ENCODE measurements at places on chromosomes 1 and 21.

DNA sequence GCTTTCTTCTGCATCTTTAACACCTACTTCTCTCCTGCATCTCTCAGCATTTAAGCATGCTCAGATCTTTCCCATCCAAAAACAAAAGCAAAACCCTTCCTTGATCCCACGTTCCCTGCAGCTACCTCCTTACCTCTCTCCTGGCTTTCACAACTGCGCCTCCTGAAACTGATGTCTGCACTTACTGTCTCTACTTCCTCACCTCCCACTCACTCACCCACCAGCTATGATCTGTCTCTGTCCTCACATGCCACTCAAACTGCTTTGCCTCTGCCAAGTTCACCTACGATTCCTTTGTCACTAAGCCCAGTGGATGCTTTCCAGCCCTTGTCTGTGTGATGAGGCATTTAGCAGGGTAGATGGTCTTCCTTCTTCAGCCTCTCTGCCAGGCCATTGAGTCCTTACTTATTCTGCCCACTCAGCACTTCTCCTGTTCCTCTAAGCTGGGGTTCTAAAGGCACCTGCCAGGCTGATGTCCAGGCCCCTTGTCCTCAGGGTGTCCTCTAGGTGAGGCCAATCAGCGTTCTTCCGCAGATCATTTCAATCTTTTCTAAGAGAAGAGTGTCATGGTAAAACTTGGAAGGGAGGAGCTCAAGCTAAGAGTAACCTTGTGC, 10.0 kb upstream of the GJB3 start:
- DNase-seq = no peak

DNA sequence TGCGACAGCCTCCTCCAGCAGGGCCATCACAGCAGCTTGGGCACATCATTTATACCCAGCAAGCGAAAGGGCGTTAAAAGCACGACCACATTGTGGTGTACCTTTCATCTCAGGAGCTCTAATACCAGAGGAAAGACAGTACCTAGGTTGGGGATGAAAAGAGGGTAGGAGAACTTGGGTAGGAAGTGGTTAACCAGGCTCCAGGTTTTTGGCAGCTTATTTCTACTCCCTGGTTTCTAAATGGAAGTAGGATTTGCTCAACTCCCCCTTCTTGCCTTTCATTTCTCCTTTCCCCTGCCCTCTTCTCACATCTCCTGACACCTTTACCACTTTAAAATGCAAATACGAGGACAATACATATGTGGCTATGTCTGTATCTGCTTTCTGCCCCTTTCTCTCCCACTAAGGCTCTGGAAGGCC, 30.2 kb downstream of the FAM177B start:
- no peak for DNase-seq

DNA sequence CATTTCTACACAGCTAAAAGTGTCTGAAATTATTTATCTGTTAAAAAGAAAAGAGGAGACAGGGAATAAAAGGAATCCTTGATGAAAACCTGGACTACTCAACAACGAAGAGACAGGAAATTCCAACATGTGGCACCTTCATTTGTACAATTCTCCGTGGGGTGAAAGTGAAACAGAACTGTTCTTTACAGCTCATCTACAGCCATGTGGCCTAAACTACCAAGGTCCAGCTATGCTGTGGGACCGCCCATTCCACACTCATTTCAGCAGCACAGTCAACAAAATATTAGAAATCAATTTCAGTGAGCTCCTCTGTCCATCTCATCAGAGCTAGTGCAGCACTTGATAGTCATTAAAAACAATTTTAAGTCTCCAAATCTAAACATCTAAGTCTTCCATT, 44.0 kb downstream of the UBR4 start:
- DNase-seq = no peak

GRCh38 chr1:7719468-7720094, 51.5 kb upstream of the VAMP3 start:
- DNase-seq = no peak

- no peak for DNase-seq
These were observed 1.4 kb downstream of the ZMYM4 start for GRCh38 chr1:35269989-35270289.

DNA sequence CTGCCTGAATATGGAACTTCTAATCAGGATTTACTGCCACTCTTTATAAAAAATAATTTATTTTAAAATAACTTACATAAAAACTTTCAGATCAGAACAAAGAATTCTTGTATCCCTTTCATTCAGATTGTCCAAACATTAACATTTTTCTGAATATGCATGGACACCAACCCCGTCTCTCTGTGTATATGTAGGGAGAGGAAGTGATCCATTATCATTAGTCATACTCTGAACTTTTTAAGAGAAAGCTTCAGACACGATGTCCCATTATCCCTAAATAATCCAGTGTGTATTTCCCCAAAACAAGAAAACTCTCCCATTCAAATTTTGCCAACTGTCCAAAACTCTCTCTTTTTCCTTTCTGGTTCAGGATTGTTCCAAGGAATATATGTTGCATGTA, 122.3 kb upstream of the CXADR start:
- DNase-seq = no peak

- DNase-seq = no peak
These were observed 27.0 kb upstream of the SLFNL1 start for GRCh38 chr1:41048540-41048939.

DNA sequence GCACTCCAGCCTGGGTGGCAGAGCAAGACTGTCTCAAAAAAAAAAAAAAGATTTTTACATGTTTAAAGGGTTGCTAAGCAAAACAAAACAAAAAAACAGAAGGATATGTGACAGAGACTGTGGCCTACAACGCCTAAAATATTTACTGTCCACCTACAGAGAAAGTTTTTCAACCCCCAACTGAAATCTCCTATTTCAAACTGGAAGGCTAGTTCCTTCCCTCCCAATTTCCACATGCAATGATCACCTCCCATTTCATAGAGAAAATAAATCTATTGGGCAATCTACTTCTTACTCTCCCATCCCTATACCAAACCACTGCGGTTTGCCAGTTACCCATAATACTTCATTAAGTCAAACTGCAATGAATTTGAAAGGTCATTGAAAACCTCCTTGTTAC, 74.2 kb downstream of the ST3GAL3 start:
- no peak for DNase-seq

DNA sequence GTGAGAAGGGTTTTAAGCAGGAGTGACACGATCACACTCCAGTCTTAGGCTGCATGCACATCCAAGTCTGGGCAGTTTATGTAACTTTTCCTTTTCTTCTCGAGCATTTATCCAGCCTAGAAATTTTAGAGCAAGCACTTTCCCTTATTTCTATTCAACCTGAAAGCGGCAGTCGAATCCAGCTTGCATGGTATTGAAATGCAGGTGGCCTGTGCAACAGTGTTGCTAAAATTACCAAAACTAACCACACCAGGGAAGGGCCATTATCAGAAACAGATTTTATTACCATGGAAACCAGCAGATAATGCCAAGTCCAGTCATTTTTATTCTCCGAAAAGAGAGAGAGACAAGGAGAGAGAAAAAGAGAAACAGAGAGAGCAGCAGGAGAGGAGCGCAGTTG, 179.9 kb upstream of the ZC3H12A start:
- no peak for DNase-seq

DNA sequence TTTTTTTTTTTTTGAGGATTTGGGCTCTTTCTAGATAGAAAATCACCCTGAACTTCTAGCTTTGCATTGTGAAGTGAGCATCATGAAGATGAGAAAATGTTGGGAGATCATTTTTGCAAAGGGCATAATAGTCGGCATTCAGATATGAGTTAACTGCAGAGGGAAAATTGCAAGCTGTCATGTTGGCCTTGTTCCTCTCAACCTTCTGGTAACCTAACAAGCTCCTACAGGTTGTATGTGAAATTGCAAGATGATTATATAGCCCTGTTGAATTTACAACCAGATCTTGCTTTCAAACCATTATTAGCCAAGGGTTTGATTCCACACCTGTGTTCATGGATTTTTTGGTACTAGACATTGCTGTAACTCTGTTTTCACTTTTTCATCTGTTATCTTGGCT, 2.2 kb downstream of the ELOA start:
- DNase-seq = no peak

GRCh38 chr1:51697166-51697565, 80.3 kb downstream of the OSBPL9 start:
- no peak for DNase-seq

DNA sequence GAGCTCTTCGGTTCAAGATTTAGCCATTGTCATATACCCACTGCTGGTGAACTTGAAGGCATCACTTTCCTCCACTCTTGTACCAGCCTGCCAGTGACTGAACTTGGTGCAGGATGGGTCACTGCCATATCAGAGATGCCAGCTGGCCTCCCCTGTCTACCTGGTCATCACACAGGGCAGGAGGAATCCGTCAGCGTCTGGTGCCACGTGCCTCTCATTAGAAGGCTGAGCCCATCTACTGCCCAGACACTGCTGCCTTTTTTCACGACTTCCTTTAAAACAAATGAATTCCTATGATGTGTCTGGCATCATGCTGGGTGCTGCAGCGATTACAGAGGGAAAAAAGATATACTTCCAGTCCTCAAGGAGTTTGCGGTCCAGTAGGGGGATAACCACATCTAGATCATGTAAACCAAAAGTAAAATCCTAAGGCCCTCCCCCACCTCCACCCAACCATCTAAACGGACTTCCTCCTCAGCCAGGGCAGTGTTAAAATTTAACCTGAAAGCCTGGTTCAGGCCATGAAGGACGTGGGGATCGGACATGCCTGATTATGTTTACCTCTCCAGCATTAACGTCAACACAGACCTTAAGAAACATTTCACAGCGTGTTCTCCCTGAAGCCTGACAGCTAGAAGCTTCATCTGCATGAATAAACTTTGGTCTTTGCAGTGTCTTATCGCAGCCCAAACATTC, 29.2 kb upstream of the PDE9A start:
- DNase-seq = no peak

DNA sequence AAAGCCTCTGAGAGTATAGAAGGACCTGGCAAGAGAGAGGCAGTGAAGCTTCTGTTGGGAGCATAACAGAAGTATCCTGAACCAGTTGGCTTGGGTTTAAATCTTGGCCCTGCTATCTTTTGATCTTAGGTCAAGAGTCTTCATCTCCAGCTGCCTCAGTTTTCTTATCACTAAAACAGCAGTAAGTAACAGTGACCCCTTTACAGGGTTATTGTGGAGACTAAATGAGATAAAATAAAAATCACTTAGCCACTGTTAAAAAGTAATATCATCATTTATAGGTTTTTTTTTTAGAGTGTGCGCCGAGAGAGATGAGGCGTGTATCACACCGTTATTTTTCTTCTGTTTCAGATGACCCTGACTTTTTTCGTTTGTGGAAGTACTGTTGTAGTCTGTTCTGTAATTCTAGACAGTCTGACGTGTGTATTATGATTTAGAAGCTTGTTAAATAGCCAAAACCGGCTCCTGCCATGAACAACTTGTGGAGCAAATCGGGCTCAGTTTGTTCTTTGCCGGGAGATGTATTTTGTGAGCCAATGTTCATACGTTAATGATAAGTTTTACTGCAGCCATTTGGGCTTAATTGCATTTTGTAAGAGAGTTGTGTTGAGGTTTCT, 1.1 kb downstream of the THRAP3 start:
- DNase-seq = no peak

GRCh38 chr1:7902478-7903085, 38.1 kb downstream of the TNFRSF9 start:
- no peak for DNase-seq

DNA sequence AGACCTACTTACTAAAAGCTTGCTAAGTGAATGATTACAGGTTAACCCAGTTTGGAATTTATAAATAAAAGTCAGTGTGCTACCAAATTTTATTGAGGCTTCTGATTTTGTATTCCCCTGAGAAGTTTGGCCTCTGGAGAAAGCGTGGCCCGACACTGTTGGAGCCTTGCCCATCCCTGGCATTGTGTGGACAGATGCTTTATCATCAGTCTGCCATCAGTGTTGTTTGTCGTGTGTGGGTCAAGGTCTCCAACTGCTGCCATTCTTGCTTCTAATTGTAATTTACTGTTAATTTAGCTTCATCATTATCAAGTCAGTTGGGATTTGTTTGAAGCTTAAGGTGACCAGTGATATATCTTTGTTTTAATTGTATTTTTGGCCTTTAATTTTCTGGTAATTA, 62.0 kb upstream of the LPGAT1 start:
- no peak for DNase-seq

DNA sequence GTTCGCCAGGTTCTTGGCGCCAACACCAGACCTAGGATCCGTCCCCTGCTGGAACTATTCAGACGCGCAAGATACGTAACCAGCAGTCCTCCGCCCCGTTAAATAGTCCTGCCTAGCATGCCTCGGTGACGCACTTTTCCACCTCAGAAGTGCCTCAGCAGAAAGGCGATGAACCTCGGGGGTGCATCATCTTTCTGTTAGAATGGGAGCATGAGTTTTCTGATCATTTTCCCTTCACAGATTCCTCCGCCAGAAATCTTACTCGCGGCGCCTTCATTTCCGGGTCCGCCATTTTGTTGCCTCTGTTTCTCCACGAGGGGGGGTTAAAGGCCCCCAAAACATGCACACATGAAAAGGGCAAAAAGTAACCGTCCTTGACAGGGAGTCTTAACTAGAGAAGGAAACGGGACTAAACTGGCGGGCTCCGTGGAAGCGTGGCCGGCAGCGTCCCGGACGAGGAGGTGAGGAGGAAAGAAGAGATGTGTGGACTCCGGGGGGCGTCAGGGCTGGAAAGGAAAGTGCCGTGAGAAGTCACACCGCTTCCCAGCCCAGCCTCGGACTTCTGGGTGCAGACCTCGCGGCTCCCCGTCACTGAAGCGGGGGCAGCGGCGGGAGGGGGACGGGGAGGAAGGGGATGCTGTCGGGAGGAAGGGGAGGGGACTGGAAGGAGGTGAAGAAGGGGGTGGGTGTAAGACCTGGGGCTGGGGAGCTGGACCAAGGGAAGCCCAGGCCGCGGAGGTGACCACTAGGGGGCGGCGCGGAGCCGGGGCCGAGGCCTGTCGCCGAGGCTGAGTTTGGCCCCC, at the start of gene GABPB2:
Gene GABPB2, plus strand, starts transcription at position 288 of the 803 bp plus-strand sequence. CDS start 17,429 bp downstream, outside the sequence.
- peak; percentile 85 for DNase-seq

GRCh38 chr1:64061430-64062104, 141.9 kb upstream of the UBE2U start:
- no peak for DNase-seq

- no peak for DNase-seq
These were observed 24.7 kb downstream of the RGS13 start for GRCh38 chr1:192660613-192661012.

DNA sequence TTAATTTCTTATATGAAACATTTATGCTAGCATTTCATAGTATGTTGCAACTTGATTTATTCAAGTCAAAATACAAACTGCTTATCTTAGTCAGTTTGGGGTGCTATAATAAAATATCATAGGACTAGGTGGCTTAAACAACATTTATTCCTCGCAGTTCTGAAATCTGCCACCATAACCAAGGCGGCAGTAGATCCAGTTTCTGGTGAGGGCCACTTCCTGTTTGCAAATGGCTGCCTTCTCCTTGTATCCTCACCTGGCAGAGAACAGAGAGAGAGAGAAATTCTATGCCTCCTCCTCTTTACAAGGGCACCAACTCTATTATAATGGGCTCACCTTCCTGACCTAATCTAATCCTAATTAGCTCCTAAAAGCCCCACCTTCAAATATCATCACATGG, 76.1 kb upstream of the RGS2 start:
- DNase-seq = no peak

GRCh38 chr21:15754640-15755039, 24.9 kb downstream of the USP25 start:
- no peak for DNase-seq

GRCh38 chr1:214515544-214516433, 35.6 kb downstream of the PTPN14 start:
- no peak for DNase-seq
